Stimulated activated CD4-positive, alpha-beta T cell treated with anti-CD3 and anti-CD28 coated beads, Interleukin-4, amount 100 ng/mL, for 4 hours (primary cell): ENCODE measurements at places on chromosomes 5 and 9.

DNA sequence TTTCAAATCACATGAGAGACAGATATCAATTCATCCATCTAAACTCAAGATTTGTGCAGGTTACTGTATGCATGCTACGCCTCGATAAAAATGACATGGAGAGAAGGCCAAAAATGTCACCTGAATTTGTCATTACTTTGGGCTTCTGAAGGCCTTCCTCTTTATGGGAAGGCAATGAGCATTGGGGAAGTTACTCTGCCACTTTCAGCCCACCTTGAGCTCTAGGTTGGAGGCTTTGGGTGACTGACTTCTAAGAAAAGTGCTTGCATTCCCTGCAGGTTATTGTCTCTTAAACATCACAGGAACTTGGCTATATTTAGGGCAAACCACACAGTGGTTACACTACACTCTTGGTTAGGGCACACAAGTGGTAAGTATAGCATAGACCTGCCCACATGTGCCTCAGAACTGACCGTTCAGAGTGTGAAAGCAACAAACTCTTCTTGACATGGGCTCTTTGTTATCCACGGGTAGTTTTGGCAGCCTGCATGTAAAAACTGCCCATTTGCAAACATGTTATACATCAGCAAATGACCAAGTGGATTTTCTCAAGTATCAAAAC lies 169.5 kb downstream of the ZNF608 start:
- no peak for DNase-seq

- DNase-seq, result no peak
Measured at GRCh38 chr5:88997937-88998336, 115.0 kb upstream of the MEF2C start.

DNA sequence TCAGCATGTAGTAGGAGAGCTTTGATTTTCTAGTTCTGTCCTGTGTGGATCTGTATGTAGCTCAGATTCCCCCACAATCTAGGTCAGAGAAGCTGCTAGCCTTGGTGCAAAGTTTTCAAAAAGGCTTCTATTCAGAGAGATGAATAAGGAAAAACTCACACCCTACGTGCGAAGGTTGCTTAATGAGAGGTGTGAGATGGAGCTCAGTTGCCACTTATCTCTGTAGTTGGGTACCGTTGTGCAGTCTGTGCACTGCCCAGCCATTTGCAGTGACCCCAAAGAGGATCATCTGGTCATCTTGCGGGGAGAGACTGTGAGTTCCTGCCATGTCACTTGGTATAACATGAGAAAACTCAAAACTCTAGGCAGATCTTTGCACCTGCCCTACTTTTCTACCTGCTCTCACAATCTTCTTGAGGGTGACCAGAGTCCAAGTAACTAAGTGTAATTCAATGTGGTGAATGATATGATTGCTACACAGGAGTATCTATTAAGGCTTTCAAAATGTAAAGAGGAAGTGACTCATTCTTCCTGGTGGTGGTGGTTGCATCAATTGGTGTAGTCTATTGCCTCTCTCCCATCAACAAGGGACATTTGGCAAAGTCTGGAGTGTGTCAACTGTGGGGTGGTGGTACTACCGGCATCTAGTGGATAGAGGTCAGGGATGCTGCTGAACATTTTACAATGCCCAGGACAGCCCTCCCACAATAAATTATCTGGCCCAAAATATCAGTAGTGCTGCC lies 65.2 kb downstream of the TMC1 start:
- no peak for DNase-seq

DNA sequence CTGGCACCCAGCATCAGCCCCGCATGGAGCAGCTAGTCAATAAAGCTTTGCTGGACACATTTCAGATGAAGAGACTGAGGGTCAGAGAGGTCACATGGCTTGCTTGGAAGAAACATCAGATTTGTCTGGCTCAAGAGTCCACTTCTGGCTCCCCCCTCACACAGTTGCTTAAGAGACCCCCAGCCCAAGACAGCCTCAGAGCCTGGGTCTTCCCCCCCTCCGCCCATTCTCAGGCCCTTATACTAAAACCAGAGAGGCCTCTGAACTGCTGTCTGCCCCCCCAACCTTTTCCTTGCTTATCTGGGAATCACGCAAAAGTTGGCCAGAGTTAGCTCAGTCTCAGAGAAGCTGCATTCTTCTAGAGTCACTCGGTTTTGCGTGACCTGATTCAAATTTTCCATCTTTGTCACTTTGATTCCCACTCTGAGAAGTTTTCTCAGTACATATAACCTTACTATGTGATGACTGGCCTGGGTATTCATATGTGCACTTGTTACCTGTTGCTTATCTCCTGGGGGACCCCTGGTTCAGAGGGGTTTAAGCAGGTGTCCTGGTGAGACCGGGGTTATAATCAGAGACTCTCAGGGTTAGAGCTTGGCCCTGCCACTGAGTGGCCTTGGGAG lies 145.4 kb upstream of the IER5L start:
- no peak for DNase-seq

- DNase-seq, result no peak
Measured at GRCh38 chr5:59357381-59357977, 536.0 kb downstream of the PDE4D start.

GRCh38 chr5:179196405-179197079 lies 136.4 kb downstream of the ZNF354C start:
- no peak for DNase-seq

- no peak for DNase-seq
Measured at GRCh38 chr5:19488786-19489185, 499.2 kb downstream of the CDH18 start.

- no peak for DNase-seq
Measured at GRCh38 chr9:121620777-121621449, 30.5 kb upstream of the DAB2IP start.

- no peak for DNase-seq
Measured at GRCh38 chr5:38396766-38397165, 138.4 kb downstream of the EGFLAM start.

GRCh38 chr9:13732290-13732689 lies 452.8 kb upstream of the MPDZ start:
- DNase-seq, result no peak

DNA sequence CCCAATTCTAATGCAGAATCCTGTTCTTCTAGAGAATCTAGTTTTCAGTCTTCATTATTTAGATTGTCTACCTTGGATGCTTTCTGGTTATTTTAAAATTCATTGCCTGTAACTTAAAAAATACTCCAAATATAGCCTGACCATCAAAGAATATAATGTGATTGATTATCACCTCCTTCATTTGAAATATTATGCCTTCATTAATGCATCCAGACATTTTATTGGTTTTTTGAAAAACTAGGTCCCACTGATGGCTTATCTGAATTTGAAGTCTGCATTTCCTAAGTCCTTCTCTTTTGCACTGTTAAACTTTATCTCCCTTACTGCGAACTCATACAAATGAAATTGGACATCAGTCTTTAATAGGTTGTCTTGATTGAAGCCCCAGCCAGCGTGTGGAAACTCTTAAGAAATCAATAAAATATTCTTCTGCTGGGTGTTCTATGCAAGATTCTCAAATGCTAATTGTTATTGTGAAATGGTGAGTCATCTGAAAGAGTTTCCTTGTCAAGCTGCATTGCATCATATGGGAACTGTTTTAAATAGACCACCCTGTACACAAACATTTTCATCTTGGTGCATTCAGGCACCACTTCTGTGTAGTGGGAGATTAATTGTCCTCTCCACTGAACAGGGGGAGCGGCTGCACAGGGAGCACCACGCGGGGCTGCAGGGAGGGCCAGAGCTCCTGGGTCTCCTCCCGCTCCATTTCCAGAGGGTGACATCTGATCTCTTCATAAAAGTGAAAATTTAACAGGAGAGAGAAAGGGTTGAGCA lies 92.3 kb upstream of the FANCC start:
- no peak for DNase-seq

DNA sequence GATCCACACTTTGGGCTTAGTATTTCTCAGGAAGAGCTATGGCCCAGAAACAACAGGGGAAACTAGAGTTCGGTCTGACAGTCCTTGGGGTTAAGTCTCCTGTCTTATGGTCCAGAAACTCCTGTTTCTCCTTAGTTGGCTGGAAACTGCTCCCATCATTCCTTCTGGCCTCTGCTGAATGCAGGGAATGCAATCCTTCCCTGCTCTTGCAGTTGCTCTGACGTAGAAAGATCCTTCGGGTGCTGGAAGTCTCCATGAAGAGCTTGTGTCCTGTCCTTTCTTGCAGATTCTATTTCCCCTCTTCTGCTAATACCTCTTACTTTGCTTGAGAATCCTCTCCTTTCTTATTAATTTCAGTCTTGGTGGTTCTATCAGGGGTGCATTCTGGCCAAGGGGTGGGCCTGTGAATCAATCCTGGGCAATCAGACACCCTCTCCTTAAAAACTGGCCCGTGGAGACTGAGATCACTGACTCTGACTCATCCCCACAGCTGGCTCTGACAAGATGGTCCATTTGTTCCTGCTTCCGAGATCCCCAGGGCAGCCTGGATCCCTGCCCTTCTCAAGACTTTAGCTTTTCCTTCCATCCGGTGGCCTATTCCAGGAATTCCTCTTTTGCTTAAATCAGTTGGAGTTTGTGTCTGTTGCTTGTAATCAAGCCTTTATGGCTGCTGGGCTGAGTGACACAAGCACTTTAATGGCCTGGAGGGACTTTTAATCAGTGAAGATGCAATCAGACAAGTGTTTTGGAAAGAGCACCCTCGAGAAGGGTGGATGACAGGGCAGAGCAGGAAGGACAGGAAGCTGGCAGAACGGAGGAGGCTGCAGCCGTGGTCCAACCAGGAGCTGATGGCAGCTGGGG lies 23.7 kb downstream of the PTGS1 start:
- no peak for DNase-seq

- DNase-seq, result no peak
Measured at GRCh38 chr9:94908011-94908563, 181.6 kb downstream of the AOPEP start.

DNA sequence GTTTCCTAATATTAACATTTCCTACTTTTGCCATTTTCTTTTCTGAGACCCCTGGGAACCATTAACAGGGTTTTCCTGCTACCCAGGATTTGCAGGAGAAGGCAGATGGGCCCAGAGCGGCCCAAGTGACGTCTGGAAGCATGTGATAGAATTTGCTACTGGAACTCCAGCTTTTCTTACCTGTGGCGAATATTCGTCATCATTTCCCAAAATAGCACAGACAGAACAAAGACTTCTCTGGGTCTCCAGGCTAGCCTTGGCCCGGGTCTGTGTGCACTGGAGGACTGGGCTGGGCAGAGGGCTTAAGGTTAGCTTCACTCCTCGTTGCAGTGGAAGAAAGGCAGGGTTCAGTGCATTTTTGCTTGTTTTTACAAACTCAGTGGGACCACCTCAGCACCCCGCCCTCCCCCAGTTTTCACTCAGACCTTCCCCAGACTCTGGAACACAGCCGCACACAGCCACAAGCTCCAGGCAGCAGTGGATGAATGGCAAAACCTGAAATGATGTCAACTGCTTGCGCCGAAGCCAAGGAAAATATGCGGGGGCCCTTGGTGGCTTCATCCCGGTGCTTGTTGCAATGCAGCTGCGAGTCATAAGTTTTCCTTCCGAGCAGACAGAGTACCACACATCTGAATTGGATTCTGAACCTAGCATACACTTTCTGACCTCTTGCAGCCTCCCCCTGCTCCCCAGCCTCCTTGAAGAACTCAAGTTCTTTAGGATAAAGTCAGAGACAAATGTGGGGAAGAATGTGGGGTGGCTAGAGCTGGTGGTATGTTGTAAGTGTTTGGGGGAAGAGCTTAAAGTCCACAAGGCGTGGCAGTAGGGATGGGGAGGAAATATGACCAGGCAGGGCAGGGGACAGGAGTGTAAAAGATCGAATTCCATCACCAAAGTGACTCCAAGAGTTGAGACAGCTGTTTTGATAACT lies 586.0 kb downstream of the CCDC171 start:
- no peak for DNase-seq

GRCh38 chr9:72332351-72332750 lies 32.7 kb downstream of the ZFAND5 start:
- no peak for DNase-seq

GRCh38 chr5:41256400-41256799 lies 43.1 kb upstream of the C6 start:
- no peak for DNase-seq

GRCh38 chr9:121301881-121302286 lies 33.9 kb downstream of the GSN start:
- DNase-seq, result no peak

GRCh38 chr5:1925111-1926070 lies 42.7 kb upstream of the IRX4 start:
- no peak for DNase-seq

GRCh38 chr5:78886341-78887230 lies 98.5 kb downstream of the ARSB start:
- no peak for DNase-seq

- no peak for DNase-seq
Measured at GRCh38 chr9:72471096-72471495, 50.3 kb upstream of the TMC1 start.

DNA sequence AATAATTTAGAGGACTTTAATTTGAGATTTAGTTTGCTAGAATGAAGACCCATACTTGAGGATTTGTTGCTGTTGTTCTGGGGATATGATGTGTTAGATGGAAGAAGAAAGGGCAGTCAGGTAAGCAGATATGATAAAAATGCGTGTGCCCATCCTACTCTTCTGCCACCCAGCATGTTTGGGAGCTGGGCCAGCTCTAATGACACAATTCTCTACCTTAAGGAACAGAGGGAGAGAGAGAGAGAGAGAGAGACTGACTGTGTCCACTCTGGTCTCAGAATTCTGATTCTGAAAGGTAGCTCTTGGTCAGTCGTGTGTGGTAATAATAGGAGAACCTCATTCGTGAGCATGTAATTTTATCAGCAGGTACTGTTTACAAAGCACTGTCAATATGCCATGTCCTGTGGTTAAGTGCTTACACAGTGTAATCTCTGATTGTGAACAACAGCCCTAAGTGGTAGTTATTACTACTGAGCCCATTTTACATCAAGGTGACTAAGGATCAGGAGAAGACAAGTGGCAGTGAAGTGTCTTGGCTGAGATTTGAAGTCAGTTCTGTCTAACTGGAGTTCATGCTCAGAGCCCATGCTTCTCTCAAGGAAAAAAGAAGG lies 307.4 kb upstream of the SEMA6A start:
- DNase-seq, result no peak

DNA sequence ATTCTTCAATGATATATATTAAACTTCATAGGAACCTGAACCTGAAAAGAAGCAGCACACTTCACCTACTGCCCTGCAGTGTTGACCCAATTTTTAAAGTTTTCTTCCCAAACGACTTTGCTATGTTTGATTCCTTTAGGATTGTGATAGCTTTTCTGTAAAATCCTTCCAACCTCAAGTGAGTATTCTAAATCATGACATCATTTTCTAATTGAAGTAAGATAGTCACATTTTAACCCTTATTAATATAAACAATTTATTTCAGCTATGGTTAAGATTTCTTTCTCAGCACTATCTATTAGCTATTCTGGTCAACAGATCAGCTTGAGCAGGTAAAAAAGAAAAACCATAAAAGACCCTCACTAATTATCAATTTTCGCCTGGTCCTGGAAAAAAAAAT lies 162.0 kb downstream of the SMARCA2 start:
- no peak for DNase-seq

DNA sequence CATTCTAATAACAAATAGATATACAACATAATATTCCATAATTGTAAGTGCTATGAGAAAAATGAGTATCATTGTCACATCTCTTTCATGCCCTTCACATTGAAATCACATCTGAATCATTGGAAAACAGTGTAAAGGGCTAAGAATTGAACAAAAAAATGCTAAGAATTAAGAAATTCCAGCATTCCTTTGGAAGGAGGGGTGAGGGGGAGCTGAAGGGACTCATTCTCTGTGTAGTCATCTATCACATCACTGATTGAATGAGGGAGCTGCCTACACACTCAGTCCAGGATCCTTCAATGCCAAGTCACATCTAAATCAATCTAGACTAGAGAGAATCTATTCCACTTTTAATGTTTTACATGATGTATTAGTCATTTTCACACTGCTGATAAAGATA lies 286.6 kb downstream of the DTWD2 start:
- no peak for DNase-seq

GRCh38 chr9:108441726-108442125 lies 414.1 kb downstream of the ACTL7B start:
- DNase-seq, result no peak
